GM06990 (cell line): ENCODE measurements at places on chromosomes 5 and 9.

- no peak for DNase-seq
Measured at GRCh38 chr5:96909003-96909402, 26.9 kb upstream of the LNPEP start.

GRCh38 chr9:94643176-94643575 is 3.9 kb upstream of the FBP1 start:
- DNase-seq = no peak

DNA sequence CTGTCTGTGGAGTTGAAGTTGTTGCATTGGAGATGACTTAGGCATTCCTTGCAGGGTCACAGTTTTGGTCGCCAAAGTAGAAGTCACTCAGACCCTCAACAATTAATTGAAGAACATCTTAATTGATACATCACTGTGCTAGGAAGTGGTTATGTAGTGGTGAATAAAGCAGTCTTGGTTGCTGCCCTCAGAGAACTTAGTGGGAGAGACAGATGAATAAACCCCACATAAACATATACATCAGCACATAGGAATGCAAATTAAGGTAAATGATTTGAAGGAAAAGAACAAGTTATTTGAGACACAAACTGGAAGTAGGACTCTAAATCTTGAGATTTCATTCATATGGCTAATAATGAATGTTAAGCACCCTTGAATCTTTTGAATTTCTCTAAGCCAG is 25.7 kb downstream of the FAM174A start:
- DNase-seq = no peak

- DNase-seq = no peak
Measured at GRCh38 chr5:67636091-67636490, 439.5 kb upstream of the CD180 start.

- DNase-seq = no peak
Measured at GRCh38 chr9:113536166-113536482, 72.6 kb downstream of the RGS3 start.

GRCh38 chr5:116525674-116526073 is 48.9 kb downstream of the SEMA6A start:
- no peak for DNase-seq

- no peak for DNase-seq
Measured at GRCh38 chr5:67187006-67187715, 9.4 kb downstream of the CD180 start.

GRCh38 chr5:143448518-143448917 is 45.0 kb upstream of the NR3C1 start:
- no peak for DNase-seq

DNA sequence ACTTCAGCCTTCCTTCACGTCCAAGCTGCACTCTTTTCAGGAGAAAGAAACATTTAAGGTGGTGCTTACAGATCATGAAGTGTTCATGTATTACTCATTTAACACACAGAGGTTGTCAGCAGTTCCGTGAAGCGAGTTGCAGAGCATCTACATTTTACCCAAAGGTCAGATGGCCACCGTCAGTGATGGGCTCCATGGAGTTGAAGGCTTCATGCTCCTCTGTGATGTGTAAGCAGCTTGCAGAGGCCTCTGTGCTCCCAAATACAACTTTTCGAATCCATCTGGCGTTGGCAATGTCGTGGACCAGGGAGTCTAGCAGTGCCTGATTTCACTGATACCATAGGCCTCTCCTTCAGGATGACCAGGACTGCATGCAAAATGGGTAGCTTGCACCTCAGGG is 53.7 kb upstream of the DMRT3 start:
- DNase-seq = no peak

- DNase-seq = no peak
Measured at GRCh38 chr5:150960791-150961396, 56.1 kb upstream of the ZNF300 start.

DNA sequence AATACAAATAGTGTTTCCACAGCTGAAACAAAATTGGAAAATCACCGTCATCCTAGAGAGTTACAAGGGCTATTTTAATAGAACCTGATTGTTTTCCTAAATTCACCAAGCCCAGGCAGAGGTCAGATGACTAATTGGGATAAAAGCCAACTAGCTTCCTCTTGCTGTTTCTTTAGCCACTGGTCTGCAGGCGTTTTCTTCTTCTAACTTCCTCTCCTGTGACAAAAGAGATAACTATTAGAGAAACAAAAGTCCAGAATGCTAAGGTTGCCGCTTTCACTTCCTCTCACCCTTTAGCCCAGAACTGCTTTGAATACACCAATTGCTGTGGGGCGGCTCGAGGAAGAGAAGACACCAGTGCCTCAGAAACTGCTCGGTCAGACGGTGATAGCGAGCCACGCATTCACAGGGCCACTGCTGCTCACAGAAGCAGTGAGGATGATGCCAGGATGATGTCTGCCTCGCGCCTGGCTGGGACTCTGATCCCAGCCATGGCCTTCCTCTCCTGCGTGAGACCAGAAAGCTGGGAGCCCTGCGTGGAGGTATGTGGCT is at the start of gene TLR4:
TLR4 (plus strand) TSS at position 380 of the 552 bp plus-strand sequence; CDS start at position 450, 70 bp downstream.
- DNase-seq = peak; percentile 62

GRCh38 chr9:131020862-131021261 is 11.9 kb downstream of the LAMC3 start:
- DNase-seq = no peak

DNA sequence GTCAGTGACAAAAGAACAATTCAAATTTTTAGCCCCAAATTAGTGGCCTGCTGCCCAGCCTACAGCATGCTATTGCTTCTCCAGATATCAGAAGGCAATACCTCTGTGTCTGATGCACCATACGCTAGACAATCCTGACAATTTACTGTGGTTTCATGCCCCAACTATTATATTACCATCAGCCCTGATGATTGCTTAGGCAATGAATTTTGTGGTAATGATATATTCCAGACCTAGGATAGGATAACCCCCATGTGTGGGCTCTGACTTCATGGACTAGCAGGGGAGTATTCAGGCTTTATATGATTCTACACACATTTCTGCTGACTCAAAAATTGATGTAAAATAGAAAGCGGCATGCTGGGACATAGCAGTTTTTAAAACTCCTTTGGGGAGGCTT is 168.7 kb upstream of the FST start:
- DNase-seq = no peak

GRCh38 chr9:127991017-127991756 is 10.4 kb upstream of the EEIG1 start:
- no peak for DNase-seq

DNA sequence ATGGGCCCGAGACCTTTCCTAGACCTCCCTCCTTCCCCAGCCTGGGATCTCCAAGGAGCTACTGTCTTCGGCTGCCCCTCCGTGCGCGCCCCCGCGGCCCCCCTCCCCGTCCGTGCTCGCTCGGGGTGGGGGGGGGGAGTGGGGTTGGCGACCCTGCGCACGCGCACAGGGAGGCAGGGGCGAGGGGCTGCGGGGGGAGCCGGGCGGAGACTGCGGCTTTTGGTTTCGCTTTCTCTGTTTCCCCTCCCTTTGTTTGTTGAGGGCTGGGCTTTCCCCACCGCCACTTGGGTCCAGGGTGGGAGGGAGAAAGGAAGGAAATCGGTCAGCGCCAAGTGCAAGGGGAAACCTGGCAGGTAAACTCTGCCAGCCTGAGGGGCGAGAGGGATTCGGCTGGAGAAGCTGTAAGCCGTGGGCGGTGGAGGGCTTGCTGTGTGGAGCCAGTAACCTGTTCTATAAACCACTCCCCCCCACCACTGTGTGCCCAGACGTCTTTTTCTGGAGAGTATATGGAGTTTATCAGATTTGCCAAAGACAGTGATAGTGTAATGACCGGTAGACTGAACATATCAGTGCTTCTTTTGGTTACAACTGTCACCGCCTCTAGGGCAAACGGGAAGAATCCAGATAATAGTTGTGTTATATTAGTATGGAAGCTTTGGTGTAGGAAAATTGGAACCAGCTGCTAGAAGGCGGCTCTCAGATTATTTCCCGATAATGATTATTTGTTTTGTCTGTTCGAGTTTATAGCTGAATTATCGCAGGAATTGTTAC is 684 bp downstream of the DNAJA1 start:
- DNase-seq = peak; percentile 76

DNA sequence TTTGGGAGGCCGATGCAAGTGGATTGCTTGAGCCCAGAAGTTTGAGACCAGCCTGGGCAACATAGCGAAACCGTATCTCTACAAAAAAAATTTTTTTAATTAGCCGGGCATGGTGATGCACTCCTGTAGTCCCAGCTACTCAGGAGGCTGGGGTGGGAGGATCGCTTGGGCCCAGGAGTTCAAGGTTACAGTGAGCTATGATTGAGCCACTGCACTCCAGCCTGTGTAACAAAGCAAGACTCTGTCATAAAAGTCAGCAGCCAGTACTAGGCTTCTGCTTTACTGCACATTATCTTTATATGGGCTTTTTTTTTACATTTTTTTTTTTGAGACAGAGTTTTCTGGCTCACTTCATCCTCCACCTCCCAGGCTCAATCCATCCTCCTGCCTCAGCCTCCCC is 9.4 kb upstream of the HAVCR1 start:
- no peak for DNase-seq

GRCh38 chr9:134854541-134854981 is 26.0 kb upstream of the FCN2 start:
- DNase-seq = no peak

- DNase-seq = no peak
Measured at GRCh38 chr9:125821078-125821477, 73.9 kb downstream of the PBX3 start.
